ENCODE measurements at places on chromosomes 7 and 10.

DNA sequence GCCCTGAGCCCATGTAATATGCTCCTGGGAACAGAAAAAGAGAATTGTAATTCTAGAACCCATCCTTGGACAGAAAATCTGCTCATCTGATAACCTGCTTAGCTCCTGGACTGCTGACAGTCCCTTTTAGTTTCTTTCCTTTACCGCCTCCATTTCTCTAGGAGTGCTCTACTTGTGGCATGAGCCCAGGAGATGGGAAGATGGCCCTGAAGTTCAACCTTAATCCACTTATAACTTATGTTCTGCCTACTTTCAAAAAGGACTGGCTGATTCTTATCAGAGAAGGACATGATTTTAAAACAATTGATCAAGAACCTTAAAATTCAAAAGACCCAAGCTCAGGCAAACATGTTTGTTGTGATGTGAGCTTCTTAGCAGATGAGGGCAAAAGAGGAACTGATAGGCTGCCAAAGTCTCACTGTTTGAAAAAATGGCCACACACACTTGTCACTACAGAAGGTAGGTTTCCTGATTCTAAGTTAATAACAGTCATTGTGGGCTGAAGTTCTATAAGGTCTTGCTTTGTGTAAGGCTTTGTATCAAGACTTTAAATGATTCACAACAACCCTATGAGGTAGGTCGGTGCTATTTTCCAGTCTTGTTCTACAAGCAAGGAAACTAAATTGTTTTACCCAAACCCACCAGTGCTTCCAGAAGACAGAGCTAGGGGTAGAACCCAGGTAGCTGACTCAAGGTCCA, 94.3 kb upstream of the AFAP1L2 start:
- DNase-seq, result no peak

DNA sequence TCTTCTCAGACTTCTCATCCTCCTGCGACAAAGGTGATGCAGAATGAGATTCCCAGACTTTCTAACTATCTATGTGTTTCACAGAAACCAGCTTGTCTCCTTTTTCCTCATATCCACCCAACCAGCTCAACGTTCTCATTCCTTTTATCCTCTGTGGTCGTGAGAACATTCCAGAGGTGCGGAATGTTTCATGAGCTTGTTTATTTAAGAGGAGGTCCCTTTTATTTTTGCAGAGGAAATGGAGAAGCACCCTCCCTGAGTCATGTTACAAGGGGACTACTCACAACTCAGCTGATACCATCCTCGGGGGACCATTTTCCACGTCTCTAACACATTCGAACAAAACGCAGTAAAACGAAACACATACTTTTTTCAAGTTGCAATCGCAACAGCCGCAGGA, 93.2 kb downstream of the ZRANB1 start:
- DNase-seq, result no peak

- no peak for DNase-seq
These were observed 147.5 kb upstream of the CHST15 start for GRCh38 chr10:124240839-124241291.

GRCh38 chr7:146831875-146832274, 715.3 kb downstream of the CNTNAP2 start:
- DNase-seq, result no peak

DNA sequence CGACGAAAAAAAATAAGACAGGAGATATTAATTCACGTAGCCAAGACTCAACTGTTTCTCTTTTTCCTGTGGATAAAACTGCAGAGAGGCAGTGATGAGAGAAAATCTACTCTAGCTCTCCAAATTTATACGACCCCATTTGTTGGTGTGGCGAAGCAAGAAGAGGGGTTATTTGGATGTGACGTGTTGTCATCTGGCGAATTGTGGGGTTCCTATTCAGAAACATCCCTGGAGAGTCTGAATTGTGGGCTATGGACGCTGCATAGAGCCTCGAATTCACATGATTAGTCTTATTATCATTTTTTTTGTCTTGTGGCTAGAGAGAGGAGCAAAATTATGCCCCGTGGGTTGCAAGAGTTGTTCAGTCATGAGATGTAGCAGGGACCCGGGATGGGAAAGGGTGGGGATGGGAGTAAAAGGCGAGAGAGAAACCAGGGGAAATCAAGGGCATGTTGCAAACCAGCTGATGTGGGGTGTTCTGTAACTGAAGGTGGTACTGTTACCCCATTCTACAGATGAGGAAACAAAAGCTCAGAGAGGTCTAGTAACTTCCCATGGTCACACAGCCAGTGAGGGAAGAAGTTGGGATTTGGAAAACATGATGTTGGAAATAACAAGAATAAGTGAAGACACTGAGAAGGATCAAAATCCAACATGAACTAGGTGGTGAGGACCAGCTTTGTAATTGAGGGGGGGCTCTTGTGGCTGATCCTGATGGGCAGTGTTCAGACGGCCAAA, 69.2 kb upstream of the SFMBT2 start:
- DNase-seq, result no peak

DNA sequence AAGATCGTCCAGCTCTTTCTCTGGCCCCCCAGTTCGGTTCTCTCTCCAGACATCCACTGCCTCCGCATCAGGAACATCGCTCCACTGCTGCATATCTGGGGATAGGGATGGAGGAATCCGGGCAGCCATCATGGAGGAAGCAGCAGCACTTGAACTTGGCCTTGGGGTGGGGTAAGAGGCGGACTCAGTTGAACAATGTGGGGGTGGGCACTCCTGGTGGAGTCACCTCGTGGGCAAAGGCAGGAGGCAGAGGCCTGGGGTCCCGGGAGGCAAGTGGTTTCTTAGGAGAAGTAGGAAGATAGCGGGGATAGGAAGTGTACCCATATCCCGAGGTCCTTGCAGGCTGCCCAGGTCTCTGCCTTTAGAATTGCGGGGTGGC, 98.3 kb downstream of the CHST15 start:
- DNase-seq, result no peak

DNA sequence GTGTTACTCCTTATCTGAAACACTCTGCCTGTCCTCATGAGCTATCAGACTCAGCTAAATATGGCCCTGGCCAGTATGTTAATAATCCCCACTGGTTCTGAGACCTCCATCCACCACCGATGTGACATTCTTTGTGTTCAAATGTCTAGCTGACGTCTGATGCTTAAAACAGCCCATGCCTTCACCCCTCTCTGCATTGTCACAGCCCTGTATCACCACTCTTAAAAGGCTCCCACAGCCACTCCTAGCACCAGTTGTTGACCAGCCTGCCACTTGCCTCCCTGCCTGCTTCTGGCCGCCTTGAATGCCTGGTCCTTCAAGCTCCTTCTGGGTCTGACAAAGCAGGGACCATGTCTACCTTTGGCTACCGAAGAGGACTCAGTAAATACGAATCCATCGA, at the start of gene LMOD2:
Gene LMOD2 (plus strand): TSS at position 253 of the 400 bp plus-strand sequence. CDS start 98 bp downstream, at position 351.
- DNase-seq, result no peak

DNA sequence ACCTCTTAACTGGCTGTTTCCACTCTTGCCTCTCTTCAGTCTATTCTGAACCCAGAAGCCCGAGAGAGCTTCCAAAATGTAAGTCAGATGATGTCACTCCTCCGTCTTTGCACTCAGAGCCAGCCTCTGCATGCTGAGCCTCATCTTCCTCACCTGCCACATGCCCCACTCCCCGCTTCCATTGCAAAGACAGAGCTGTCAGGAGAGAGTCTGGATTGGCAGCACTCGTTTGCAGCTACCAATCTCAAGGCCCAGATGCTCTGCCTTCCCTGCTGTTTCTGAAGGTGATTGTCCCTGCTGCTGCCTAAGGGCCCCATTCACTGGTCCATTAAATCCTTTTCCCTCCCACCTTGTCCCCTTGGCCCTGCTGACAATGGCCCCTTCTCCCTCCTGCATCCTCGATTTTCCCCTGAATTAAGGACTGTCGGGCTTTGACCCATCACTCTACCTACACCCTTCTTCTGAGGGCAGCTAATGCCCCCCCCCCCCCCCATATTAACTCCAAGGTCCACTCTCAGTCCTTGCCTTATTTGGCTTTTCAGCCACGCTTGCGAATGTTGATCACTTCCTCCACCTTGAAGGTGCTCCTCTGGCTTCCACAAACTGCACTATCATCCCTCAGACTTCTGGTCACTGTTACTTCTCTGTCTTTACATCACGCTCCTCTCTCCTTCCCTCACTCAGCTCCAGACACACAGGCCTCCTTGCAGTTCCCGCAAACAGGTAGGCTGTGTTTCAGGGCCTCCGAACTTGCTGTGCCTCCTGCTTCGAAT, 98.5 kb downstream of the CHN2 start:
- DNase-seq, result no peak

DNA sequence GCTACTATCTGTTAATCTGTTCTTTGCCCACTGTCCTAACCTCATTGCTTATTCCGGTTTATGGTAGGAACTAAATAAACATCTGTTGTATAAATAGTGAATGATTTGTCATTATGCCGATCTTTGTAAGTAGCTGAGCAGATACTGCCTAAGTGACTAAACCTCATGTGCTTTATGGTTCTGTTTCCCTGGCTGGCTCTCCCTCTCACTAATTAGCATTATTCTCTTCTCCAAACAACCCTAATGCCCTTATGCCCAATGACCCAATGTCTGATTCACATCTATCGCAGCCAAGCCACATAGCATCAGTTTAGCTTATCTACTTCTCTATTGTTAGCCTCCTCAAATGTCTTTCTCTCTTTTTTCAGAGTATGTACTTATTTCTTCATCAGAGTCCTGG, 462.3 kb upstream of the POT1 start:
- no peak for DNase-seq

DNA sequence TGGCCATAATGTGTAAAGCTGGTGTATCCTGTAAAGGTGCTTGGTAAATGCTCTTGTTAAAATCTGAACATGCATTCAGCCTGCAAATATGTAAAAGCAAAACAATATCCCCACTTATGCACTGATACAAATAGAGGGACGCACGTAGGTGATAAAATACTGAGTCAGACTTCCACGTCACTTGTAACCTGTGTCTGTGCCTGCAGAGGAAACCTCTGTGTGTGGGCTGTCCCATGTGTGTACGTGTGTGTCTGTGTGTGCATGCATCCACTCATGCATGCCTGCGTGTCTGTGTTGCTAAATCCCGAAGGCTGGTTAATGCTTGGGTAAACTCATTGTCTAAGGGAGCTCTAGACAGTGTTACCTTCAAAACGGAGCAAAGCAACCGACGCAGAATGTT, 68.9 kb downstream of the KLF6 start:
- no peak for DNase-seq

GRCh38 chr10:36424502-36424901, 700.9 kb upstream of the ANKRD30A start:
- DNase-seq, result no peak

DNA sequence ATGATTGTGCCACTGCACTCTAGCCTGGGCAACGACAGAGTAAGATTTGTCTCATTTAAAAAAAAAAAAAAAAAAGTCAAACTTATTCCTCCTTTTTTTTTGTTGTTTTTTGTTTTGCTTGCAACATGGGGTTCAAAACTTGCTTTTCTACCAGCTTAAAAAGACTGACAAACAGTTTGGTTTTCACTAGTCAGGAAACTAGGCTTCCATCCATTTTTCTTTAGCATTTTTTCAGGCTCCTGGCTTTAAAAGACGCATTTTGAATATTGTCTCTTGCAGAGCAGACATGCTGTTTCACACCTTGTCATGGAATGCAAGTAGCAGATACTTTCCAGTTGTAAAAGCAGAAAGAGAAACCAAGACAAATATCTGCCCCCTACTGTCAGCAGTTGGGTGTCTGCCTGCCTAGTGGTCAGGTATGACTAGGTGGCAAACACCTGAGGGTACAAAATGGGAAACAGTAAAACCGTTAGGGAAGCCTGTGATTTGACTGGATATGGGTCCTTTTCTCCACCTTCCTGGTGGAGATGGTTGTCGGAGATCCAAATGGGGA, 139.9 kb downstream of the CCDC71L start:
- no peak for DNase-seq

DNA sequence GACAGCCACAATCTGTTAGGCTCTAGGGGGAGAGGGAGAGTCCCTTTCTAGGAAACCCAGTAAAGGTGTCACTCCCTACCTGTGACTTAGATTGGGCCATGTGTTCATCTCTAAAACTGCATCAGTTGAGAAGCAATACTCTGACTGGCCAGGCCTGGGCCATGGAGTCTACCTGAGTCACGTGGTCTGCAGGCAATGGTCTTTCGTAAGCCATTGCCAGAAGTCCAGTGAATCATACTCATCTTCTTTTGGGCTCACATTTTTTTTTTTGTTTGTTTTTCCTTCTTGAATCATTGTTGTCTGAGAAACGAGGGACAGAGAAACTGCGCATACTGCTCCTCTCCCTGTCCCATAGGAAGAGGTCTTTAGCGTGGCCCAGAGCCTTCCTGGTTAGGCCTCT, 215.6 kb downstream of the CCSER2 start:
- no peak for DNase-seq

DNA sequence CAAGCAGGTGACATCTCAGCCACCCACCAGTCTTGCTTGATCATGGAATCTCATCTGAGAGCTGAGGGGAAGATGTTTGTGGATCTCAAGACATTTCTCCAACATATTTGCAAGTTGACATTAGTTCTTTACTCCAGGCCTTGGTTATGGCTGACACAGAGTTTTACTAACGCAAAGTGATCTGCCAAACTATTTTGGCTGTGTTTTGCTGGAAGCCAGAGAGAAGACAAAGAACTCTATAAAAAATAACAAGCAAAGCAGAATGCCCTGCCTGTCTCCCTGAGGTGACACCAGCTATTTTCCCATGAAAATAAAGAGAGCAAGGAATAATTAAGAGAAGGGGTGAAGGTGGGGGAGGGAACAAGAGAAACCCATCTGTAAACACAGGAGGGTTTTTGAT, 286.4 kb downstream of the WDR11 start:
- no peak for DNase-seq

- no peak for DNase-seq
These were observed 178.7 kb downstream of the DNAJB6 start for GRCh38 chr7:157515342-157516041.

GRCh38 chr10:135601-136464, 578 bp downstream of the ZMYND11 start:
- DNase-seq, result peak; percentile 36

DNA sequence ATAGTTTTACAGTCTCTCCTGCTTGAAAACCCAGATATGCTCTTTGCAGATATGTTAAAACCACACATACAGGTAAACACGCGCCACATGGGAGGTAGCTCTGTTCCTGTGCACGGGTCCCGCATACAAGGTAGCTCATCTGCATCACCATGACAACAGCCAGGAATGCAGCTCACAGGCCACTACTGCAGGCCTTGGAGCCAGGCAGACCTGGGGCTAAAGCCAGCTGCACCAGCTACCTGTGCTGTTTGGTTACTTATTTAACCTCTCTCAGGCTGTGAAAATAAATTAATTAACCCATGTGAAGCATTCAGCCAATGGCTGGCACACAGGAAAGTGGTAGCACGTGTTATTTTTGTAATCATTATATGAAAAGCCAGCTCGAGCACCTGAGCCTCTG, 428.3 kb downstream of the TNS3 start:
- DNase-seq, result no peak

DNA sequence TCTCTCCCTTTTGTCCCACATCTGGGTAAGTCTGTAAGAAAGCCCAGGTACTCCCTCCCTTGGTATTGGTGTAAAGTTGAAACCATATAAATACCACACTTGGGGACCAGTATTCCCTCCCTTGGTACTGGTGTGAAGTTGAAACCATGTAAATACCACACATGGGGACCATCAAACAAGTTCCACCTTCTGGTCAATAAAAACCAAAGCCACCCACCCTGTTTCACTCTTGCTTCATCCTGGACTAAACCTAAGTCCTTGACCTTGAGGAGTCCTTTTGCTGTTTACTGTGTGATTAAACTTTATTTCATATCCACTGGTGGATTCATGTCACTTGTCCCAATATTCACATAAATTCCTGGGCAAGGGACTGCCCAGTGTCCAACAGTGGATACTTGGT, 8.4 kb downstream of the P4HA1 start:
- no peak for DNase-seq

- DNase-seq, result no peak
These were observed 321.0 kb upstream of the TPK1 start for GRCh38 chr7:145156834-145157233.
